RWPE2 (cell line): ENCODE measurements at places on chromosomes 6 and 20.
A peak's percentile ranks its signal among the peaks of the same experiment; 100 is the strongest.

GRCh38 chr20:34710568-34710839 is 6.4 kb downstream of the TP53INP2 start:
- DNase-seq: no peak
- H3K27ac ChIP-seq: no peak overlapping the region

GRCh38 chr6:116239256-116239655 is 14.6 kb downstream of the TSPYL4 start:
- H3K27ac ChIP-seq: no peak overlapping the region
- peaks cover 3% of the 10 kb centered on the region for H3K4me1 ChIP-seq
- DNase-seq: no peak
- H3K27me3 ChIP-seq: no peaks in the 10 kb centered on the region
- peaks cover 34% of the 10 kb centered on the region for H3K36me3 ChIP-seq

GRCh38 chr6:108291091-108291490 is 3.8 kb upstream of the AFG1L start:
- no peak overlapping the region for H3K4me3 ChIP-seq
- H3K4me1 ChIP-seq: no peaks in the 10 kb centered on the region
- DNase-seq: no peak
- H3K27me3 ChIP-seq: no peaks in the 10 kb centered on the region
- H3K27ac ChIP-seq: no peak overlapping the region

GRCh38 chr6:155067956-155068615 is 73.0 kb downstream of the TIAM2 start:
- H3K27me3 ChIP-seq: no peaks in the 10 kb centered on the region
- H3K4me3 ChIP-seq: no peak overlapping the region
- no peaks in the 10 kb centered on the region for H3K36me3 ChIP-seq

DNA sequence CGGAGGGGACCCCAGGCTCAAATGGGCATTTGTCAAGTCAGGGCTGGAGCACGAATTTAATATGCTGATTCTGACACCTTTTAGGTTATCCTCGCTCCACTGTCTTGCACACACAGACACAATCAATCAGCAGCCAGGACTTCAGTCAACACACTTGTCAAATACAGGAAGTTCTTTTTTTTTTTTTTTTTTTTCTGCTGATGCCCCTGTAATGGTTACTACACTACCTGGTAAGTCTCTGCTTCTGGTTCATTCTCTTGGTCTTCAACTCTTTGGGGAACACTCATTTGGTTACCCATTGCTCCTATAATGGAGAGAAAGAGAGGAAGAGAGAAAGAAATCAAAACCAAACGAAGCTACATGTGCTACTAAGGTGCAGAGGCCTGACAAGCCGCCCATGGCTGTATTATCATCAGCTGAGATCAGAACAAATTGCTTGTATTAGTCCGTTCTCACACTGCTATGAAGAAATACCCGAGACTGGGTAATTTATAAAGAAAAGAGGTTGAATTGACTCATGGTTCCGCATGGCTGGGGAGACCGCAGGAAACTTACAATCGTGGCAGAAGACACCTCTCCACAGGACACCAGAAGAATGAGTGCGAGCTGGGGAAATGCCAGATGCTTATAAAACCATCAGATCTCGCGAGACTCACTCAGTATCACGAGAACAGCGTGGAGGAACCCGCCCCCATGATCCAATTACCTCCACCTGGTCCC is 11.8 kb downstream of the BCAS1 start:
- H3K27ac ChIP-seq: no peak overlapping the region
- peaks cover 15% of the 10 kb centered on the region for H3K4me1 ChIP-seq
- H3K36me3 ChIP-seq: no peaks in the 10 kb centered on the region
- H3K4me3 ChIP-seq: no peak overlapping the region
- peaks cover 3% of the 10 kb centered on the region for H3K27me3 ChIP-seq
- DNase-seq: peak; percentile 65

DNA sequence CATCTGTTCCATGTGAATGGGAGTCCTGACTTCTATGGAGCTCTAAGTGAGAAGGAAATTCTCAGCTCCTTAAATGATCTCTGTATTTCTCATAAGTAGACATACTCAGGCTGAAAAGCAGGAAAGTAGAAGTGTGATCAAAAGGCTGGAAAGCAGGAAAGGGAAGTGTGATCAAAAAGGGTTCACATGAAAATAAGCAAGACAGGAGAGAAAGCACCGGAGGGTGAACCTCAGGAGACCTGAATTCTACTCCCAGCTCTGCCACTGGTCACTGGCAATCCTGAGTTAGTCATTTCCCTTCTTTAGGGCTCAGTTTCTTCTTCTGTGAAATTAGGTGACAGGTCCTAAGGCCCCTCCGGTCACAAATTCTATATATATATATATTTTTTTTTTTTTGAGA is 55.5 kb upstream of the TRERF1 start:
- DNase-seq: no peak
- no peaks in the 10 kb centered on the region for H3K4me1 ChIP-seq
- no peaks in the 10 kb centered on the region for H3K27me3 ChIP-seq
- H3K36me3 ChIP-seq: no peaks in the 10 kb centered on the region

- H3K4me1 ChIP-seq: peaks cover 20% of the 10 kb centered on the region
- H3K4me3 ChIP-seq: no peak overlapping the region
- no peaks in the 10 kb centered on the region for H3K27me3 ChIP-seq
- peak overlapping the region; percentile 31 for H3K27ac ChIP-seq
- H3K36me3 ChIP-seq: no peaks in the 10 kb centered on the region
Measured at GRCh38 chr6:50087231-50087954, 37.7 kb upstream of the DEFB112 start.

GRCh38 chr6:111588366-111588765 is 17.3 kb downstream of the TRAF3IP2 start:
- no peak overlapping the region for H3K4me3 ChIP-seq
- H3K4me1 ChIP-seq: peaks cover 69% of the 10 kb centered on the region
- H3K27ac ChIP-seq: peak overlapping the region; percentile 91

GRCh38 chr6:68654134-68654533 is 19.1 kb downstream of the ADGRB3 start:
- no peaks in the 10 kb centered on the region for H3K36me3 ChIP-seq
- DNase-seq: no peak
- H3K4me1 ChIP-seq: no peaks in the 10 kb centered on the region
- H3K27me3 ChIP-seq: peaks cover 15% of the 10 kb centered on the region
- H3K4me3 ChIP-seq: no peak overlapping the region

DNA sequence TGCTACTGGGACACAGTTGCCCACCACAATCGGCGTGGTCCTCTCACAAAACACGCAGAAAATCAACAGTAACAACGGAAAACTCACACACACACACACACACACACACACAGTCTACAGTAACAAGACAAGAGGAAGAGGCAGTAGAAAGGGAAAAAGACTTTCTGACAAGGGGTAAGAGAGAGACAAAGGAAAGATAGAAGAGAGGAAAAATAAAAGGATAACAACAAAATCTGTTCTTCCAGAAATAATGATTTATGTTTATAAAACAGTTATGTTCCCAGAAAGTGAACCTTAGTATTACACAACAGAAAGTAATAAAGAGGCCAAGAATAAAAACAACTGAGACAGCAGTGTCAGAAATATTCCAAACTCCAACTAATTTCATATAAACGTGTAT is 2.9 kb downstream of the RANBP9 start:
- peaks cover 7% of the 10 kb centered on the region for H3K4me1 ChIP-seq
- peaks cover 3% of the 10 kb centered on the region; the same call in 1 of the 2 replicates for H3K36me3 ChIP-seq
- H3K4me3 ChIP-seq: peak overlapping the region; percentile 99
- no peak for DNase-seq
- no peaks in the 10 kb centered on the region for H3K27me3 ChIP-seq
- H3K27ac ChIP-seq: peak overlapping the region; percentile 78

GRCh38 chr6:42569102-42570028 is 5.5 kb downstream of the UBR2 start:
- no peak overlapping the region for H3K4me3 ChIP-seq
- H3K4me1 ChIP-seq: peaks cover 18% of the 10 kb centered on the region
- peak overlapping the region; percentile 60 for H3K27ac ChIP-seq
- no peaks in the 10 kb centered on the region for H3K27me3 ChIP-seq
- DNase-seq: no peak

DNA sequence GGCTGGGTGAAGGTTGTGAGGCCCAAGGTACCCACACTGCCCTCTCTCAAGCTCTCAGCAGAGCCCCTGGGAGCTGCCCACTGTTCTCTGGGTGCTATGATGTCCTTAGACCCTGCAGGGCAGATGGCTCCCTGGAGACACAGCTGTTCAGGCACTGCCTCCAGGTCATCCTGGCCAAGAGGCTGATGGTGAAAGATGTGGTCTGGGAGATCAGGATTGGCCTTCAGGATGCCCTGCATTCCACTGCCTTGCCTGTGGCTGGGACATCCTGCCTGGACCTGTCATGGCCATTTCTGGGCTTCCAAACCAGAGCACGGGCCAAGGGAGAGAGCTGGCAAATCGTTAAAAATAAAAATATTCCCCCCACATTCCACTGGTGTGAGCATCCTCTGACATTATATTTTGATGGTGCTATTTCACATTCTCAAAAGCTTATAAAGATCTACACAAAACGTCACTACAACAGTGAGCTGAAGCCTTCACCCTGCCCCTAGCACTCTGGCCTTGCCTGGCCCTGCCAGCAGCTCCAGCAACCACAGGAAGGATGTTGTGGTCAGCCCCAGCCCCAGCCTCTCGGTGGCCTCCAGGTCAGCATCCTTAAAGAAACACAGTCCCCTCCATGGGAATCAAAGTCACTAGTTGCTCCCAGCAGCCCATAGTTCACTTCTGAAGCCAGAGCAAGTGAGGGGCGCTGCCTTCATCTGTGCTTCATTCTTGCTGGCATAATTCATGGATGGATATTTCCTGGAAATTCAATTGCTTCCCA is 13.5 kb upstream of the KCNK16 start:
- peaks cover 12% of the 10 kb centered on the region for H3K4me1 ChIP-seq
- H3K27ac ChIP-seq: peak overlapping the region; percentile 38
- DNase-seq: no peak
- no peaks in the 10 kb centered on the region for H3K36me3 ChIP-seq

DNA sequence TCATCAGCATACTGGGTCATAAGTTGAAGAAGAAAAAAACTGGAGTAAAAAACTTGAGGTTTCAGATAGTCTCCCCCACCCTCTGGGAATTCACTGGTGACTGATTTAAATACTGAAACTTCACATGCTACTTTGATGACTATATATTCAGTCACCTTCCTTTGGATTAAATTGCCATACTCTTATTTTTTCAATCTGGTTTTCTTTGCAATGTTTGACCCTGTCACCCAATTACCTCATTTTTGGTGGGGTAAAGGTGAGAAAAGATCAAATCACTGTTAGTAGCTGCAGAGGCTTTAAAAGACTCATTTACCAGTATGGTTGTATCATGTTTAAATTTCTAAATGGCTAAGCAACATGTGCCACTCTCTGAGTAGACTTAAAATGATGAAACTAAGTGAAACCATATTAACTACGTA is 862.7 kb upstream of the FLRT3 start:
- no peak overlapping the region for H3K4me3 ChIP-seq
- DNase-seq: no peak
- no peaks in the 10 kb centered on the region for H3K36me3 ChIP-seq
- H3K4me1 ChIP-seq: no peaks in the 10 kb centered on the region

GRCh38 chr6:125099211-125100073 is 54.1 kb upstream of the TPD52L1 start:
- no peak for DNase-seq
- no peaks in the 10 kb centered on the region for H3K27me3 ChIP-seq
- H3K4me1 ChIP-seq: peaks cover 41% of the 10 kb centered on the region
- peak overlapping the region; percentile 34 for H3K4me3 ChIP-seq
- peak overlapping the region; percentile 14 for H3K27ac ChIP-seq
- H3K36me3 ChIP-seq: no peaks in the 10 kb centered on the region

DNA sequence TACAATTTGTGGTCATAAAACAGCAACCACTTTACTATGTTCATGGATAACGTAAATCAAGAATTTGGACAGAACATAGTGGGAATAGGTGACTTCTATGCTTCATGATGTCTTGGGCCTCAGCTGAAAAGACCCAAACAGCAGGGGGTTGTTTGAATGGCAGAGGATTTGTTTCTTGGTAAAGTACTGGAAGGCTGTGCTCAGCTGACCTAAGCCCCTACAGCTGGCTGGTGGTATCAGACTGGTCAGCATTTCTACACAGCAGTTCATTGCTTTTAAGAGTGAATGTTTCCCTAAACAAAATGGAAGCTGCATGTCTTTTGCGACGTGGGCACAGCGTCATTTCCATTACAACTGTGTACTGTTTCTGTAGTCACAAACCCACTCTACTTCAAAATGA is 148.5 kb upstream of the DEFB112 start:
- no peaks in the 10 kb centered on the region for H3K4me1 ChIP-seq
- H3K27ac ChIP-seq: no peak overlapping the region
- DNase-seq: no peak

- no peaks in the 10 kb centered on the region for H3K36me3 ChIP-seq
- no peak overlapping the region for H3K4me3 ChIP-seq
Measured at GRCh38 chr6:160505970-160506369, 157.8 kb downstream of the SLC22A3 start.

- H3K4me1 ChIP-seq: no peaks in the 10 kb centered on the region
- DNase-seq: no peak
- peaks cover 31% of the 10 kb centered on the region for H3K27me3 ChIP-seq
- H3K27ac ChIP-seq: no peak overlapping the region
- no peaks in the 10 kb centered on the region for H3K36me3 ChIP-seq
Measured at GRCh38 chr6:117918454-117918853, 11.4 kb downstream of the SLC35F1 start.

GRCh38 chr6:168884050-168884645 is 369.5 kb downstream of the THBS2 start:
- H3K4me3 ChIP-seq: no peak overlapping the region
- no peaks in the 10 kb centered on the region for H3K27me3 ChIP-seq
- no peaks in the 10 kb centered on the region for H3K4me1 ChIP-seq
- no peak overlapping the region for H3K27ac ChIP-seq
- H3K36me3 ChIP-seq: no peaks in the 10 kb centered on the region

DNA sequence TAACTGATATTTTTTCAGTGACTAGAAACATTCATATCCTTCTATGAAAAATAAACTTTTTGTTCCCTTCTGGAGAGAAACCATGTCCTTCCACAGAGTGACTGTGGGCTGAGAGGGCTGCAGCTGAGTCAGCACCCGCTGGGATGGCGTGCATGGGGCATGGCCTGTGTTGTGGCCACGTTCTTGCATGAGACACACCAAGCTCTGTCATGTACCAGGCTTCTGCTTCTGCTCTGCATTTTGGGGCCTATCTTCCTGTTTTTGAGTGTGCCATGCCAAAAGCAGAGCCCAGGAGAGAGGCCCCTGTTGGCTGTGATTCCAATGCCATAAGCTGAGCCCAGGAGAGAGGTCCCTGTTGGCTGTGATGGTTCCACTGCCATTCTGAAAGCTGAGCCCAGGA is 10.8 kb downstream of the APMAP start:
- no peak for DNase-seq
- H3K27me3 ChIP-seq: no peaks in the 10 kb centered on the region
- H3K4me3 ChIP-seq: no peak overlapping the region
- no peaks in the 10 kb centered on the region for H3K4me1 ChIP-seq
- peaks cover 14% of the 10 kb centered on the region for H3K36me3 ChIP-seq

GRCh38 chr20:26208296-26209091 is 511.8 kb upstream of the ZNF337 start:
- H3K4me1 ChIP-seq: no peaks in the 10 kb centered on the region
- H3K4me3 ChIP-seq: no peak overlapping the region
- H3K27me3 ChIP-seq: peaks cover 66% of the 10 kb centered on the region
- H3K27ac ChIP-seq: no peak overlapping the region

GRCh38 chr6:74780831-74781230 is 425.0 kb downstream of the COL12A1 start:
- H3K36me3 ChIP-seq: no peaks in the 10 kb centered on the region
- no peak overlapping the region for H3K27ac ChIP-seq
- DNase-seq: no peak
- H3K4me1 ChIP-seq: no peaks in the 10 kb centered on the region
- no peak overlapping the region for H3K4me3 ChIP-seq
